Stimulated activated CD4-positive, alpha-beta T cell treated with anti-CD3 and anti-CD28 coated beads, Interleukin-15, amount 100 ng/mL, for 1 hour (primary cell): ENCODE measurements at places on chromosomes 5 and 9.

GRCh38 chr9:5326893-5327548 is 12.7 kb downstream of the RLN1 start:
- no peak for DNase-seq

DNA sequence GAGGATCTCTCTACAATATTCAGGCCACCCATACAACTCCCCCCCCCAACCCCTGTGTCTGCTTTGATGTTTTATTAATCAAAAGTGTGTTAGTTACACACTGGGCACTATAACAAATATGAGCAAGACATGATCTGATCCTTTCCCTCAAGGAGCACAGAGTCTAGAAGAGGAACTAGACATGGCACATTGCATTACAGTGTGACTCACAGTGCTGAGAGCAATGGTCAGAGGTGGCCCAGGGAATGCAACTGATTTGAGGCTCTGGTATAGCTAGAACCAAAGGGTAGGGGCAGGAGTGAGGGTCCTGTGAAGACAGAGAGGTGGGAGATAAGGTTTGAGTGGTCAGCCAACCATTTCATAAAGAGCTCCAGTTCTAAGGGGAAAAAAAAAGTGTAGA is 539.2 kb downstream of the ACTL7B start:
- no peak for DNase-seq

DNA sequence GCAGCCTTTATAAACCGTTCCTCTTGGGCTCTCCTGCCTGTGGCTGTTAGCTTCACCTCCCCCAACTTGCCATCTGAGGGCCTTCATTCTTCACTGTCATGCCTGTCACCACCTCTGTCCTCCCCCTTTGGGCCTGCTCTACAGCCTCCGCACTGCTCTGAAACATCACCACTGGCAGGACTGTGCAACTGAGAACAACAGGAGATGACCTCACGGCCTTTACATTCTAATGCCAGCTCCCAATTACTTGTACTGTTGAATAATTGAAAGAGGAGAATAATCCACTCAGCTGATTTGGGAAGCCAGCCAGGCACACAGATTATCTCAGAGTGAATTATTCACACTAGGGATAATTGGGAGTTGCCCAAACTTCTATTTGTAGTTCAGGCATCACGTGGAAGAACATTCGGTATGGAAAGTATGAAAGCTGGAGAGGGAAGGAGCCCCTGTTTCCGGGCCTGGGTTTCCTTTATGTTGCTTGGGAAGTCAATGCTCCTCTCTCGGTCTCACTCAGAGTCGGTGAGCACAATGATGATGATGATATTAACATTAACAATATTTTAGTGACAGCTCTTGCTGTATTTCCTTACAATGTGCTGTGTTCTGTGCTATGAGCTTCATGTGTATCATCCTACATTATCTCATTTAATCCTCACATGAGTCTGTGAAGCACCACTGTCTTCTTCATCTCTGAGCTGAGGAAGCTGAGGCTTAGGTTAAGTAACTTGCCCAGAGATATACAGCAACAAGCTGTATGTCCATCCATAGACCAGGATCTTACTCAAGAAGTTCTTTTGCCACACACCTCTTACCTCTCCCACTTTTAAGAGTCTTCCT is 99.3 kb upstream of the LRRTM2 start:
- no peak for DNase-seq

DNA sequence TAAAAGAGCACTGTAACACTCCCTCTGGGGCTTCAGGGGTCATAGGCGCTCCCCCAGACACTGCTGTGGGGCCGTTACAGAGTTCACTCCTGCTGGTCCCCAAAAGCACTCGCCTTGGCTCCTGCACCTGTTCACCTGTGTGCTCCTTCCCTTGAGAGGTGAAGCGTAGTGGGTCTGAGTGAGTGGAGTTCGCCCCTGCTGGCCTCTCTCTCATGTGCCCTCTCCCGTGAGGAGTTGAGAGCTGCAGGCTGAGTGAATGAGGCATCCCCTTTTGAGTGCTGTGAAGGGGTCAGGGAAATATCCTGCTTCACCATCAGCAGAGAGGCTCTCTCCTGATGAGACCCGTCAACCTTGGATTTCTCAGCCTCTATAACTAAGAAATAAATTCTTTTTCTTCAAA is 134.6 kb upstream of the TUT7 start:
- DNase-seq = no peak

- DNase-seq = no peak
Observed at GRCh38 chr9:976258-976942, at the start of gene DMRT3. TSS of gene DMRT3 (plus strand) at chr9:976655. CDS start at chr9:977002, 347 bp downstream.

DNA sequence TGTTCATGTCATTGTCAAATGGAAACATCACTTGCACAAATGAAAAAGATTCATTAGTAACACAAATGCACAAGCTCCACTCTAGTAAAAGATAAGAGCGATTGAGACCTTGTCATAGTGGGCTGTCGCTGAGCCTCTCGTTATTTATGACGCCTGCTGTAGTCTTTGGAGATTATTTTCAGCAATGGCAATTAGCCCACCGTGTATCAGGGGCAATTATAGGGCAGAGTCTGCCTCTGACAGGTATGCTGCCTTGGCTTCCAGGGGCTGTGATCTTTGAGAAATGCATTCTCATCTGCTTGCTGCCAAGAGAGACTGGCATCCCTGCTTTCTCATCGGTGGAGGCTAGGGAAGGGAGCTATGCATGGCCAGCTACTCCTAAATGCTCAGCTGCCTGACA is 426.8 kb upstream of the CLINT1 start:
- no peak for DNase-seq

- DNase-seq = no peak
Observed at GRCh38 chr5:163874431-163874830, 369.0 kb downstream of the MAT2B start.

DNA sequence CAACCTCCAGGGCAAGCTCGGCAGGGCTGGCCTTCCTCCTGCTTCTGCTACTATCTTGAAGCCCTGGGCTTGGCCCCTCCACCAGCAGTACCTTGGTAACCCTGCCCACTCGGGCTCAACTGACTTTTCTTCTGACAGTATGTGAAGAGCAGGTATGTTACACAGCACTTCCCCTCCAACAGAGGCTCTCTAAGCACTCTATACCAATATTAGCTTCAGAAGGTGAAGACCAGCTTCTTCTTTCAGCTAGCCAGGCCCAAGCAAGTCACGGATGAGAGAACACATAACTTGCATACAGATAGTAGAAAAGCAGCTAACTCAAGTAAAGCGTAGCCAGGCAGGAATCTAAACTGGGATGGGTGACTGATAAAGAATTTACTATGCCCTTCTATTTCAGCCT is 64.3 kb downstream of the FEM1C start:
- DNase-seq = no peak

DNA sequence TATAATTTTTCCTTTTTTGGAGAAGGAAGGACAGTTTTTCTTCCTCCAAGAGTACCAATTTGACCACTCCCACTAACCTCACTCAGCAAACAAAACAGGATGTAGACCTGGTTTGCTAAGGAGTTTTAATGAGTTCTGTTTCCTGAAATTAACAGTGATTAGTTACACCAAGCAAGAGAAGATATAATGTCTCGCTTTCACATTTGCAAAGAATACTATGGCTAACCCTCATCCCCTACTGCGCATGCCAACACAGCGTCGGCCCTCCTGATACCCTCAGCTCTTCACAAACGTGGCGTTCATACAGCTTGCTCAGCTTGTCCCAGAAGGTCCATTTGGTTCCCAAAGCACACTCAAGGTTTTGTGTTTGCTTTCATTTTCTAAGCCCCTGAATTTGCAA is 41.9 kb upstream of the IPPK start:
- no peak for DNase-seq

- DNase-seq = no peak
Observed at GRCh38 chr5:142322747-142323479, 1.9 kb downstream of the SPRY4 start.

DNA sequence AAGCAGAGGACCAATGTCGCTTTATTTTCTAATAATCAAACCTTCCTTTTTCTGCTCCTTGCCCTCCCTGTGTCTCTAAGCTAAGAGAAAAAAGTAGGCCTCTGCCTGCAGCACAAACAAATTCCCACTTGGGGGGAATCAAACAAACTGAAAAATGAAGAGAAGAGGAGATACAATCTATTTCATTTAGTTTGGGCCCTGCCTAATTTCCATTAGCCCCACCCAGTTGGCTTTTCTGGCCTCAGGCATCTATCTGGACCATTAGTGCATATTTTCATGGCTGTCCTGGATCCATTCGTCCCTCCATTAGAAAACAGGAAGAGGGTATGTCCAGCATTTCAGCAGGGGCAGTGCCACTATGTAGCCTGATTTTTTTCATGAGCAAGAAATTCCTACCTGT is 72.9 kb downstream of the EBF1 start:
- no peak for DNase-seq

DNA sequence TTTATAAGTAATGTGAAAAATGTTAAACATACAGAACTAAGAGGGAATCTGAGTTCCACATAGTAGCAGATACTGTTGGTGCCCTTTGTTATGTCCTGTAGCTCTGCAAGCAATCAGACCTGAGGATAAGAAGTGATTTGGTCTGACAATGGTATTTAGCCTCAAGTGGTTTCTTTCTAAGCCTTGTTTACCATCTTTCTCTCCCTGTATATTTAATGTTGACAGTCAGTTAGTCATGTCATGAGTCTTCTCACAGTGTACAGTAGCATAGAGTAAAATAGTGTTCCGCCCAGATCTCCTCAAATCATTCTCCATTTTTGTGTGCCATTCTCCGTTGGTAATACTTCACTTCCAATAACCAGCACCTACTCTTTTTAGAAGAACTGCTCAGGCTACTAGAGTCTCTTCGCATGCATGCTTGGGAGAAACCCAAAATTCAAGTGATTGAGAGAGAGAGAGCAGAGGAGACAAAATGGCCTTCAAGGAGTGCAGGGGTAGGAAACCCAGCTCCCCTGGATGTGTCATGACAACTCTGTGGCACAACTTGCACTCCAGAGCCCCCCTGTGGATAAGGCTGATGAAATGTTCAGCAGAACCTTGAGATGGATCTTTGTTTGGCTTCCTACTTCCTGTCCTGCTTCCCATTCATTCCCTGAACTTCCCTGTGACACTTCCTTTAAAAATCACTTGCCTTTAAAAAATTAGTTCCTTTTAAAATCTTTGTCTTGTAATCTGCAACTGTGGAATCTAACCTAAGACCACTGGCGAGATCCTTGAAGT is 129.2 kb upstream of the FST start:
- DNase-seq = no peak

- no peak for DNase-seq
Observed at GRCh38 chr9:73810585-73811215, 659.0 kb downstream of the ANXA1 start.

DNA sequence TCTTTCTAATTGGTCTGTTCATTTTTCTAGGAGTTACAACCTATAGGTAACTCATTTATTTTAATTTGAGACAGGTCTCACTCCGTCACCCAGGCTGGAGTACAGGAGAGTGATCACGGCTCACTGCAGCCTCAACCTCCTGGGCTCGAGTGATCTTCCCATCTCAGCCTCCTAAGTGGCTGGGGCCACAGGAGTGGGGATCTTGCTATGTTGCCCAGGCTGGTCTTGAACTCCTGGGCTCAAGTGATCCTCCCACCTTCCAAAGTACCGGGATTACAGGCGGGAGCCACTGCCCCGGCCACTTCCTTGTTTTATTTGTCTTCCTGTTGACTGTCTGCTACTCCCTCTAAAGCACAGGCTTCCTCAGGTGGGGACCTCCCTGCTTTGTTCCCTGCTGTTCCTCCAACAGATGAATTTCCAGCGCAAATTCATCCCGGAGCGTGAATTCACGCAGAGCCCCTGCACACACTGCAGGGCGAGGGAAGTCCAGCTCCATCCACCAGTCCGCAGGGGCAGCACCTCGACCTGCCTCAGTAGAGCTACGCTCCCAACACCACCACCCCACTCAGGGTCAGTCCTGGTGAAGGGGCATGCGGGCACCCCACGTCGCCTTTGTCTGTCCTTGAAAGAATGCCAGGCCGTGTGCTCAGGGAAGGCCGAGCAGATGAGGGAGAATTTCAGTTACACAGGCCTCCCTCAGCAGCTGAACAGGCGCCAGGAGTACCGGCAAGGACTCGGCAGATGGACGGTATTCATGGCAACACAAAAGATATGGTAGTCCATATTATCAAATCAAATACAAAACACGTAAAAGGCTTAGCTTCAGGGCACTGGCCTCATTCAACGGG is 6.3 kb downstream of the QSOX2 start:
- no peak for DNase-seq

GRCh38 chr9:136568288-136569081 is 22.6 kb upstream of the NOTCH1 start:
- DNase-seq = no peak

- DNase-seq = no peak
Observed at GRCh38 chr5:159402311-159402710, 72.0 kb upstream of the IL12B start.
